ENCODE measurements at places on chromosomes 7 and 10.
A peak's percentile ranks its signal among the peaks of the same experiment; 100 is the strongest.

DNA sequence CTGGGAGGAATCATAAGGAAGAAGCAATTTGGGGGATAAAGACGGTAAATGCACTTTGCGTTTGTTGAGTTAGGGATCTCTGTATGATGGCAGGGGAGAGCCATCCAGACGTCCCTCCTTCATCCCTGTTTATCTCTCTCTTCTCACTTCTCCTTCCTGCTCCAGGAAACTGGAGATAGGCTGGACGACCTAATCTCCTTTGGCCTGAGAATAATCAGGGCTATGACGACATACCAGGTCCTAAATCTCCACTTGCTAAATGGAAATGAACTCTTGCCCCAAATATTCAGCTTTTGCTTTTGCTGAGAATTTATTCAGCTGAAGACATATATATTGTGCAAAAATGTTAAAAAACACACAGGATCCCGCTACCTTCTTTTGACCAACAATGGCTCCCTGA, 182.9 kb upstream of the INHBA start:
- DNase-seq, result no peak

DNA sequence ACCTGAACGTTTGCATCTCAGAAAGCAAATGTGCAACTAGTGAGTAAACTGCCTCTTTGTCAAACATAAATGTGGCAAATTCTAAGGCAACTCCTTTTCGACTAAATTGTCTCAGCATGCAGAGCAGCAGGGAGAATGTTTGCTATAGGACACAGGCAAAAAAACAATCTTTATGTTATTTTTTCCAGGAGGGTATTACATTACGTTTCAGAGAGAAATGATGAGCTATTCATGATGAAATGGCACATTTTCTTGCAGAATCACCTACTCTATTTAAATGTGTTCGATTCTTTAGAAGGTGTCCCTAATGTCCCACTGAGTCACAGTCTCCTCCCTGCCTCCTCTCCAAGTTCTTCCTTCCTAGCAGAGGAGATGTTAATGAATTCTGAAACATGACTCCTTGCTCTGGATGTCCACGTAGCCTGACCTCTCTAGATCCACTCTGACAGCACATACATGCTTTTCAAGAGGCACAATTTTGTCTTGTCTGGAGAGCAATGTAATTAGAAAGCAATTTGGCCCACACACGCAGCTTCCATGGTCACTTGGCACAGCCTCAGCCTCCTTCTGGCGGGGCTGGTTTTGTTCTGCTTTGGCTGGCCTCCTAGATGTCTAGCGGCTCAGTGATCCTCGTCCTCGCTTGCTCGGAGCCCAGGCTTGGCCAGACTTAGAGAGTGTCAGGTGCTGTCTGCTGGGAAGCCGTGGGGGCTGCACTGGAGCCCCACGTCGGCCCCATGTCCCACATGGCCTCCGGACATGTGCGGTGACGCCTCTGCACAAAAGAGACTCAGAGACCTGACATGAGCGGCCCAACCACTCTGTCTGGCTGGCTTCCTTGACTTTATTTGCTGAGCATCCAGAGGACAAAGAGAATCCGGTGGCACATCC, 125.7 kb upstream of the ZNF438 start:
- no peak for DNase-seq

- DNase-seq, result no peak
Measured at GRCh38 chr10:69878951-69879350, 77.2 kb downstream of the COL13A1 start.

DNA sequence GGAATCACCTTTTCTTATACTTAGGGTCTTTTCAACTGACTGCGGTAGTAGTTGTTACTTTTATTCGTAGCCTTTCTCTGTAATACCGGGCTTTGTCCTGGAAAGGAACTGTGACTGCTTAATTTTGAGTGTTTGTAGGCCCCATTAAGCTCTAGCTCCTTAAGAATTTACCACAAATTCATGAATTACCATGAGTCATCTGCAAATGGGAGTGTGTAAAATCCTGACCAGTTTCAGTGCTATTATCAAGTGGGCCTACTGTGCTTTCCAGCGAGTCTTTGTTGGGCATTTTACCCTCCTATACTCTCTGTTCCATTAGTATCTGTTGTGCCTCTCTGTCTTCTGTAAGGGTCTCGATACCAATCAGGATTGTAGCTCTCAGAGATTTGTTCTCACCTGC, 49.7 kb downstream of the ZMYND11 start:
- DNase-seq, result no peak

DNA sequence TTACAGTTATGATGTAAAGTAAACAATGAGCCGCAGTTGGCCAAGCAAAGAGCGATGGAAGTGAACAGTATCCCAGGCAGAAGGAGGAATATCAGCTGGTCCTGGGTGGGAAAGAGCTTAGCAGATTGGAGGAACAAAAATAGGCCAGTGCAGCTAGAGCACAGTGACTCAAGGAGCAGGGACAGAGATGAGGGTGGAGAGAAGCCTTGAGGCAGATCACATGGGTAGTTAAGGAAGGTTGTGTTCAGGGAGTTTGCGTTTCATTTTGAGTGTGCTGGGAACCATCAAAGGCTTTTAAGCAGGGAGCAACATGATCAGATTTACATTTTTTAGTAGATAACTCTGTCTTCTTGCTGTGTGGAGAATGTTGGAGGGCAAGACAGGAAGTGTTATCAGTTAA, 113.6 kb downstream of the OAT start:
- DNase-seq, result peak; percentile 34

DNA sequence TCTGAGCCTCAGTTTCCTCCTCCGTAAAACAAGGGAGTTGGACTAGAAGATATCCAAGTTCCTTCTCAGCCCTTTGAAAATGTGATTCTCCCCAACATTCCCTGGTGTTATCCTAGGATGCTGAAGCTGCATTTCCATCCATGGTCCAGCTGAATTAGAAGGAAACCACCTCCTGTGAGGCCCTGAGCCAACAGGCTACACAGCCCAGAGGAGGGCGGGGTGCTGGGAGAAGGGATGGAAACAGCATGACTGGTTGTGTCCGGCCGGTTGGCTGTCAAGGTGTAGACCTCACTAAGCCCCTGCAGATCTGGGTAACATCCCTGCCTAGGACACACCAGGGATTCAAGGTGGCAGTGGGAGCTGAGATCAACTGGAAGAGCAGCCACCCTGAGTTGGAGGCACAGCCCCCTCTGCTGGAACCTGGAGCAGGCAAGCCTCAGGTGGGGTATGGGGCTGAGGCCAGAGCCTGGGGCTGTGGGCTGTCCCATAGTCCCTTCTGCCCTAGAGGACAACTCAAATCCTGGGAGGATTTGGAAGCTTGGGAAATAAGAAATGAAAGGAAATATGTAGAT, 72.0 kb downstream of the PAX2 start:
- peak; percentile 52 for DNase-seq

GRCh38 chr7:93245525-93246432, 13.6 kb downstream of the VPS50 start:
- no peak for DNase-seq

- DNase-seq, result no peak
Measured at GRCh38 chr10:79139124-79139835, 70.5 kb downstream of the ZMIZ1 start.

DNA sequence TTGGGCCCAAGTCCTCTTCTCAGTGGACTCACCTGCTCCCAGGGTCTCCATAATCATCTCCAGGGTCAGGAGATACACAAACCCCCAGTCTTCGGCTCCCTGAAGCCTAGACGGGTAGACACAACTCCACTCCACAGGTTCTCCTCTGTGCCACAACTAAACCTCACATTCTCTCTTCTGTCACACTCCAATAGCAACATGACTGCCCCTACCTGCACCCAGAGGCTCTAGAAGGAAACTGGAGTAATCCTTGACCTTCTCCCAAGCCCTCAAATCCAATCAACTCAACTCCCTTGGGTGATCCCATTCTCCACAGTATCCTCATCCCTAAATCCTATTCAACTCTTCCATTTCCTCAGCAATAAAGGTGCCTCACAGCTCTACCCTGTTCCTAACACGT, 16.2 kb downstream of the HNRNPF start:
- no peak for DNase-seq

DNA sequence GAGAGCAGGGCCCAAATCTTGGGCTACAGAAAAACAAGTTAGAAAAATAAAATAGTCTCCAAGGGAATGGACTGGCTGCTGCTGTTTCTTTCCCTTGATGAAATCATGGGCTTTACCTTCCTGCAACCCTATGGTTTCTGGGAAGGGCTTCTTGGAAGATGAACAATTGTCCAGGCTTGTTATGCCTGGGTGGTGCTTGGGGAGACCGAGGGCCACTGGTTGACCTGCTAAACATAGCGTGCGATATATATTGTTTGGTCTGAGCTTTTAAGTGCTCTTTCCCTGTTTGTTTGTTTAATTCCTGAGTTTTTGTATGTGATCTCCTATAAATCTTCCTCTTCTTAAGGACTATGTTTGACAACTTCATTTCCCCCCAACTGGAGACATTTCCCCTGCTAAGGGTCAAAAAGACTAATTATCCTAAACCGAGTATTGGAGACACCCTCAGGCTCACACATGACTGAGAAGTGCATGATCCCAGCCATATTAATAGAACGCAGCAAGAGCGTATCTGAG, 37.9 kb downstream of the SLC25A28 start:
- DNase-seq, result no peak

DNA sequence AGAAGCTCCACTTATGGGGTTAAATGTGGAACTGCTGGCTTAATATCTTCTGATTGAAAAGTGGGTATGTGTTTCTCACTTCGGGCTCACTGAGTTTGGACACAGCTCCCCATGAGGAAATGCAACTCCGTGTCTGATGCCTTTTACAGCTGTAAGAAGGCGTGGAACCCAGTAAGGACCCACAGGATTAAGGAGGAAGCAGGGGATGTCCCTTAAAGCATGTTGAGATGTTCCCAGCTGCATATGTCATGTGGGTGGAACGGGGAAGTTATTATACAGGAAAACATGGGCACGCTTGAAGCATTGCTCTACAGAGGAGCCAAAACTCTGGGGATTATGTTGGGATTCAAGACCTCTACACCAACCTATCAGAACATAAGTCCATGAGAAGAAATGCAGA, 224.4 kb downstream of the NEBL start:
- DNase-seq, result no peak

DNA sequence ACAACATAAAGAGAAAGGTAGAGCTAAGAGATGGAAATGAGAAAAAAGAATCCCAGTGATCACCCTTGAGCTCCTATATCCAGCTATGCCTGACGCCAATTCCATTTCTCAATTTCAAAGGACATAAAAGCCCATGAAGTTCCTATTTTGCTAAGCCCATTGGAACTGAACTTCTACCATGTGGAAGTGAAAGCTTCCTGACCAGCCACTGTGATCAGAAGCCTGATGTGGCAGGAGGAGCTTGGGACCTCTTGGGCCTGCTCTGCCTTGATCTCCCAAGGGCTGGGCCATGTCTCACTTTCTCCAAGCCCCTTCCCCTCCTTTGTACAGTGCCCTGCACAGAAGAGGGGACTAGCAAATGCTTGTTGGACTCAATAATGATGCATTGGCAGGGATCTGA, 52.7 kb downstream of the PRLHR start:
- DNase-seq, result no peak

GRCh38 chr7:116433246-116433645, 66.3 kb upstream of the CAV2 start:
- no peak for DNase-seq

DNA sequence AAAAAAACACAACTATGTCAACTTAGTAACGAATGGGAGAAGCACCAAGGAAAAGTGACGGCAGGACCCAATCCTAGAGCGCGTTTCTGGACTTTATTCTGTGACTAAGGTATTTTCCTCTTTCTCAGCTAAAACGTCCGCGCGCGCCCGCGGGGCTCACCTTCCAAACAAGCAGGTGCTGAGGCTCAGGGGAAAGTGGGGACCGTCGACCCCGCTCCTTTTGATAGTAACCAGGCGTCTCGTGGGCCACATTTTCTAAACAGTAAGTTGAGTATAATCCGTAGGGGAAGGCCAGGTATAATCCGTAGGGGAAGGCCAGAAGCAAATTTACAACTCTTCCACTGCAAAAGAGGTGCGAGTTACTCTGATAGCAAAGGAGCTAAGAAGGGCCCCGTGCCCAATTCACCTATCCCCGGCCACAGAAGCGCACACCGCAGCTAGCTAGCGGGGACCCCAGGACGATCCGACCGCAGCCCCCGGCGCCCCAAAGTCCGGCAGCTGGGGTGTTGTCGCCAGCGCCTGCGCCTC, 743 bp downstream of the MKI67 start:
- DNase-seq, result peak; percentile 76

DNA sequence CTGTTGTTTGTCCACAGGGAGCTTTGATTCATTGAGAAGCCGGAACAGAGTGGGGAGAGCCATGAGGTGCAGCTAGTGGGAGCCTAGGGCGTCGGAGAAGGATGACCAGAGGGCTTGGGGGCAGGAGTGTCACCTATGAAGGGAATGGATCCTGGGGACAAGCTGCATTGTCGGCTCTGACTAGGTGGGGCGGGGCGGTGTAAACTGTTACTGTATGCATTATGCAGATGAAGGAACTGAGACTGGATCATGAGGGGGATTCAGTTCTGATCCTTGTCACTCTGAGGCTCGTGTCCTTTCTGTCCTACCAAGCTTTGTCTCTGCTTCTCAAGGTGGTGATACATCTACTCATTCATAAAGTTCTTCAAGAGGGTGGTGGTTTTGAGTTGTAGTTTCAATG, 39.9 kb upstream of the MMD2 start:
- no peak for DNase-seq

DNA sequence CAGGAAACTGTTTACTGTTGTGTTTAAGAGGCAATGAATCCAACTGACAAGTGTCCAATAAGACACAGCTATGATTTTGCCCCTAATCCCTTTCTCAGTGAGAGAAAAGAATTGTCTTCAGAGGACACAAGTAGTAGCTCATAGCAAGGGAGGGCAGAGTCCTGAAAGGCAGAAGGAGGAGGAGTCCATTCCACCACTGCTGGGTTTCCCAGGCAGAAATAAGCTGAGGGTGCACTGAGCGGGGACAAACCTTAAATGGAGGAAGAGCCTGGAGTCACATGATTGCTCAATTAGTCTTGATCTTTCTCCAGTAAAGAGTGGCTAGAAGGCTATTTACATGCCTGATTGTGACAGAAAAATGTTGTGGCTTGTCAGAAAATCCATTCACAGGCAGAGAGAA, 573.8 kb downstream of the POM121L12 start:
- no peak for DNase-seq

DNA sequence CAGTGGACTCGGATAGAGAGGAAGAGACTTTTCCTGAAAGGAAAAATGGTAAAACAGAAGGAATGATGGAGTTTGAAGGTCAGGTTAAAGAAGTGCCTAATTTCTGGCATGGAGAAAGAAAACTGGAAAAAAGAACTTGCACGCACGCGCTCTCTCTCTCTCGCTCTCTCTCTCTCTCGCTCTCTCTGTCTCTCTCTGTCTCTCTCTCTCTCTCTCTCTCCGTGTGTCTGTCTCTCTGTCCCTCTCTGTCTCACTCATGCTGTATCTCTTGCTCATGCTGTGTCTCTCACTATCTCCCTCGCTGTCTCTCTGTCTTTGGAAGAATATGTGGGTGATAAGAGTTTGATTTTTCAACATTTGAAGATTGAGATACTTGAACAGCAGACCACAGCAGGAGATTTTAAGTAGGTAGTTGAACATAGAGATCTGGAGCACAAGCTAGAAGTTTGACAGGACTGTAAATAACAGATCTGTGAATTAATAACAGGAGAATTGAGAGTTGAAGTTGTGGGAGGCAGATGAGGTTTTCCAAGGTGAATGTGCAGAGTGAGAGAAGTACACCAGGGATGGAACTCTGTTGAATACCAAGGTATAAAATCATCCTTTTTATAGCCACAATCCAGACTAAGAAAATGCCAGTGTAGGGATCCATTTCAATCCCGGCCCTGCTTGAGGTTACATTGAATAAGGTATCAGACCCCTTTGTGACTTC, 33.1 kb downstream of the ADD3 start:
- no peak for DNase-seq
